ENCODE measurements at places on chromosomes 6 and 20.

GRCh38 chr6:14573703-14574290, 456.2 kb downstream of the CD83 start:
- DNase-seq, result no peak

GRCh38 chr6:129195643-129196042, 312.7 kb downstream of the LAMA2 start:
- DNase-seq, result no peak

DNA sequence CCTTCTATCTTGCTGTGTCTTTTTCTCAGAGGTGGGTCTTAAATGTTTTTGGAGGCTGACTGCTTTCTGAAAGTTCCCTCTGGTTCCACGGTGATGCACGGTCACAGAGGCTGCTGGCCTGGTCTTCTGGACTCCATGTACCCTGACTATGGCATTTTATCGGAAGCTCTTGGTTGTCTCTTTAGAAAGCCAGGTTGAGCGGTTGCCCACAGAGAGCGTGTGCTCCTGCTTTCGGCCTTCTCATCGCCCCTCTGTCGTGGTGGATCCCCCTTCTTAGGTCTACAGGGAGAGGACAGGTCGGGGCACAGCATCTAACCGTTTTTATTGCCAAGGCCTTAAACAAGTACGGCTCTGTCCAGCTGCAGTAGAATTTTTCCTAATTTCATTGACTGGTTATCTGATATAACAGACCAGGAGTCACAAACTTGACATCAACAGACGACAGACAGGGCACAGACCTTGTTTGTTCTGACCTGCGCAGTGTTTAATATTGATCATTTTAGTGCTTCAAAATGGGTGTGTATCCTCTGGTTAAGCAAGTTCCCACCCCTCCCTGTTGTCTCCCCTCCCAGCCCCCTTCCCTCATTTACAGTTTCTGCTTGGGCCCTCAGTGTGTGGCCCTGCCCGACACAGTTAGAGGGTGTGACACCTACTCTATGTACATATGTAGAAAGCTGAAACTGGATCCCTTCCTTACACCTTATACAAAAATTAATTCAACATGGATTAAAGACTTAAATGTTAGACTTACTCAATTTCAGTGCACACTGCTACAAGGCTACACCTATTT, 24.7 kb downstream of the SYTL3 start:
- no peak for DNase-seq

GRCh38 chr20:35232575-35232974, 6.1 kb downstream of the MMP24 start:
- no peak for DNase-seq

DNA sequence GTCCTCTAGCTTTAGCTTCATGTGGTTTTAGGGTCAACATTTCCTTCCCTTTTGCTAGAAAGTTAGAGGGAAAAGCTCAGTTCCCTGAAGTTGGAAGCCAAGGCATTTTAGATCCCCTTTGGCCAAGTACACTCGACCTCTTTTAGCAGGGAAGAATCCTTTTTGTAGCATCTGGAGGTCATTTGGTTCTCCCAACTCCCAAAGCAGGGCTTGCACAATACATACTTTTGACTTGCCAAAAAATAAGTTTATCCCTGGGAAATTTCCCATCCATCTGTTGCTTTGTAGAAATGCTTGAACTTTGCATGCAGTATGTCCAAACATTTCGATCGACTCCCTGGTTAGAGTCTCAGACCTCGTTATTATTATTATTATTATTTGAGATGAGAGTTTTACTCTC, 4.6 kb upstream of the EDEM2 start:
- no peak for DNase-seq

DNA sequence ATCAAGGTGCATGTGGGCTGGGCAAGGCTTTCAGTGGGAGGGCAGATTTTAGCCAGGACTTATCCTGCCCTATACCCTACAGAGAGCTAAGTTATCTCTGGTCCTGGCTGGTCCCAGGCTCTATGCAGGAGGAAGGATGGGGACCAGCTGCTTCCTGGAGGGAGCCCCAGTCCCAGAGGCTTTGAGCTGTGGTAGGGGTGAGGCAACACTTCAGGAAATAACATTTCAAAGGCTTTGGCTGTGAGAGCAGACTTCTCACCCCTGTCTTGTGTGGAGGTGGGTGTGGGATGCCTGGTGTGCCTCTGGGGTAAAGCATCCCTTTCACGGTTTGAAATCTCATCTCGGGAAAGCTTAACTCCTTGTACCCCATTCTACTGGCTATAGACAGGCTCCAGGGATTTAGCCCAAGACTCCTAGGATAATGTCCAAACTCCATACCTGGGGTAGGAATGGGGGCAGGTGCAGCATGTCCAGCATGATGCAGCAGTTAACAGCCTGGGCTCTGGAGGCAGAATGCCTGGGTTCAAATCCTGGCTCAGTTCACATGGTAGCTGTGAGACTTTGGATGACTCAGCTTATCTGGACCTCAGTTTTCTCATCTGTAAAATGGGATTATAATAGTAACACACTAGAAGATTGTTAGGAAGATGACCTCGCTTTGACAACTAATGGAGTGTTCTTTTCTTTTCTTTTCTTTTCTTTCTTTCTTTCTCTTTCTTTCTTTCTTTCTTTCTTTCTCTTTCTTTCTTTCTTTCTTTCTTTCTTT, 27.5 kb upstream of the SIRPA start:
- no peak for DNase-seq

DNA sequence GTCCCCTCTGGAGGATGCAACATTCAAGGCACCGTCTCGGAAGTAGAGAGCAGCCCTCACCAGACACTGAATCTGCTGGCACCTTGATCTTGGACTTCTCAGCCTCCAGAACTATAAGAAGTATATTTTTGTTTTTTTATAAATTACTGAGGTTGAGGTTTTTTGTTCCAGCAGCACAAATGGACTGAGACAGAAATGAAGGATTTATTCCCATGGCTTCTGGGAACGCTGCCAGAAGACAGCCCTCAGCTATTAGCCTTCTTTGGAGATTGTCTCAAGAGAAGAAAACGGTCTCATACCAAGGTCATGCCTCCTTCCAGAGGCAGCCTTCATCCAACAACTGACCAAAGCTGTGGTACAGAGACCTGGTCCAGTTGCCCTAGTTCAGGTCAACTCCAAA, 85.4 kb downstream of the CHMP4B start:
- no peak for DNase-seq

- DNase-seq, result no peak
These were observed 1.0 kb downstream of the MRPS26 start for GRCh38 chr20:3046677-3047462.

GRCh38 chr20:17616480-17617211, 46.8 kb downstream of the DSTN start:
- no peak for DNase-seq

DNA sequence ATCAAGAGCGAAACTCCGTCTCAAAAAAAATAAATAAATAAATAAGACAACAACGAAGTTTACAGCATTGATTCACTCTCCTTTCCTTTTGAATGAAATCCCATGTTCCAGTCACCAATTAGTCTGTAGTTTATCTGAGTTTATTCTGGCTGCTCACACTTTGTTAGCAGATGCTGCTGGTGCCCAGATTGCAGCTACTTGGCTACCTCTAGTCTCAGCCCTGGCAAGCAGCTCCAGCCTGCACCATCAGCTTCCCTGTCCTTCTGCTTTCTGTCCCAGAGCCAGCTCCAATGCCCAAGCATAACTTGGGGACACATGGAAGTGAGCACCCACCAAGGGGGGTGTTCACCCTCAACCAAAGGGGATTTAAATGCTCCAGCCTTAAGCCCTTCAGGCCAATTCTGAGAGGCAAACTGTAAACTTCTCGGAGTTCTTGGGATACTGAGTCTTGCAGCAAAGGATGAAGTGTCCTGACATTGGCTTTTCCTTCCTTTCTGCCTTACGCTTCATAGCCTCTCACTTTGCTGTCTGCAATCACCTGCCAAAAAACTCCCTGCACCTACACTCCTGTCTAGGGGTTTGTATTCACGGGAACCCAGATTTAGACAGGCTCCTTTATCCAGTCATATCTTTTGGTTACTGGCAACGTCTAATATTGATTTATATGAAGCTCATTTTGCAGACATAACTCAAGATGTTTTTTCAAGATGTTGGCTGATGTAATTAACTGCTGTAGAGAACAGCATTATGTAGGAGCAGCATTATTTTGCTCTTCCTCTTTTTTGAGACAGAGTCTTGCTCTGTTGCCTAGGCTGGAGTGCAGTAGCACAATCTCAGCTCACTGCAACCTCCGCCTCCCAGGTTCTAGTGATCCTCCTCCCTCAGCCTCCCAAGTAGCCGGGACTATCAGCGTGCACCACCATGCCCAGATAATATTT, 9.8 kb upstream of the TASP1 start:
- no peak for DNase-seq

DNA sequence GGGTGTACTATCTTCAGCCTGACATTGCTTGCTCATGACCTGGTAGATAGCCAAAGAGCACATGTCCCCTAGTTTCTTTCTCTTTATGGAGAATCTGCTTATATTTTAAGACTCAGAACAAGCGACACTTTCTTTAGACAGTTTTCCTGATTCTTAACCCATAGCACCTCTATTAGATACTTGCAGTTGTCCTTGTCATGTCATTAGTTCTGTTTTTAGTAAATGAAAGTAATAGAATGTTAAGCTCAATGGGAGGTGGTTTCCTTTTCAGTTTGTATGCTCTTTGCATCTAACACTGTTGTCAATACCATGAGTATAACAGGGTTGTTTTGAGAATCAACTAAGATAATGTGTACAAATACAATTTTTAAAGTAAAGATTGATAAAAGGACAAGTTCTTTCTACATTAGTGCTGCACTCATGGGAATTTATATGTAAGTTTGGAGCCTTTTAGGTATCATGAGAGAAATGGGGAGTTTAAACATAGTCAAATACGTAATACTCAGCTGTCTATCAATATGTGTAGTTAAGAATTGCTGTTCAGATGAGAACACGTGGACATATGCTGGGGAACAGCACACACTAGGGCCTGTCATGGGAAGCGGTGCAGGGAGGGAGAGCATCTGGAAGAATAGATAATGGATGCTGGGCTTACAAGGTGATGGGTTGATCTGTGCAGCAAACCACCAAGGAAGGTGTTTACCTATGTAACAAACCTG, 124.3 kb downstream of the GRM1 start:
- DNase-seq, result no peak

GRCh38 chr20:8074931-8075330, 55.4 kb upstream of the TMX4 start:
- no peak for DNase-seq

Data from activated T-cell treated with anti-CD3 and anti-CD28 coated beads for 48 hours (primary cell).